ENCODE measurements at places on chromosomes 1 and 21.

- DNase-seq: no peak
Observed at GRCh38 chr1:106727171-106727570, 329.3 kb upstream of the PRMT6 start.

DNA sequence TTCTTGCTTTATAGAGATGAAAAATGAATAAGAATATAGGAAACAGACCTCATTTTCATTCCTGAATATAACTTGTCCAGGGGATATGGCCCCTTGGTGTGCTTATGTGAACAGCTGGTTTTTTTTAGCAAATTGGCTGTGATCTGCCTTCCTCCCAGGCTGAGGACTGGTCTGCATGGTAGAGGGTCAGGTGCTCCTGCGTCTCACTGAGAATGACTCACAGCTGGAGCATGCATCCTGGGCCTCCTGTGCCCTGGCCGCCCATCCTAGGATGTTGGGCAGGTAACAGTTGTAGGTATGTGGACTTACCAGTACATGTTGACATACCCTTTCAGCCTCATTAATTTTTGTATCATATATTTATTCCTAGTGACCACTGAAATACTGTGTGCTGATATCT is 29.8 kb downstream of the AGT start:
- no peak for DNase-seq

DNA sequence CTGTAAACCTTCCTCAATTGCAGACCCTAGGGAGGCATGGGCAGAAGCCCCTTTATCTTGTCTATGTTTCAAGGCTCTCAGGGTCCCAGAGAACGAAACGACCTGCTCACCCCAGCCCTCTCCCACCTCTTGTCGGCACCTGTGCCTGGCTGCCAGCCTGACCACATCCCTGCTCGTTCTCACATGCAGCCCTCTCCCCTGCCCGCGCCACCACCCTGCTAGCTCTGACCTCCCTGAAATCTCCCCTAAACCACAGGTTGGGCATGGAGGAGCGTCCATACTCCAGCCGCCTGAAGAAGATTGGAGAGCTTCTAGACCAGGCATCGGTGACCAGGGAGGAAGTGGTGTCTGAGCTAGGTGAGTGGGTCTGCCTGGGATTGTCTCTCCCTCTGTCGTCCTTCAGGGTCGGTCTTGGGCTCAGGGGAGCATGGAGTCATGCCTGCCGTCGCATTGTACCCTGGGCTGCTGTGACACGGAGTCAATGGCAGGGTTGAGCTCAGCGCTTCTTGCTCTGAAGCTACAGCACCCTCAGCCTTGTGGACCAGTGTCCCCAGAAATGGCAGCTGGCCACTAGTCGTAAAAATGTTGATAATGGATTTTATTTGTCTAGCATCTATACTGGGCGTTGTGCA is 3.6 kb downstream of the ADPRS start:
- no peak for DNase-seq

DNA sequence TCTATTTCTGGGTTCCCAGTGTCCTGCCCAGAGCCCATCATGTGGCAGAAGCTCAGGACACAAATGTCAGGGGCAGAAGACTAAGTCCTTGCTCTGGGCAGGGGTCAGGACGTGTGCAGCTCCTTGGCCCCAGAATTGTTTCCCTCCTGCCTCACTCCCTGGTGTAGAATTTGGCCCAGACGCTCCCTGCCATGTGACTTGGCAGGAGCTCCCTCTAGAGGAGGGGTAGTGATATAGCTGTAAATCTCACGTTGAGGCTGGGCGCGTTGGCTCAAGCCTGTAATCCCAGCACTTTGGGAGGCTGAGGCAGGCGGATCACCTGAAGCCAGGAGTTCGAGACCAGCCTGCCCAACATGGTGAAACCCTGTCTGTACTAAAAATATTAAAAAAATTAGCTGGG is 91.2 kb downstream of the UBIAD1 start:
- no peak for DNase-seq

DNA sequence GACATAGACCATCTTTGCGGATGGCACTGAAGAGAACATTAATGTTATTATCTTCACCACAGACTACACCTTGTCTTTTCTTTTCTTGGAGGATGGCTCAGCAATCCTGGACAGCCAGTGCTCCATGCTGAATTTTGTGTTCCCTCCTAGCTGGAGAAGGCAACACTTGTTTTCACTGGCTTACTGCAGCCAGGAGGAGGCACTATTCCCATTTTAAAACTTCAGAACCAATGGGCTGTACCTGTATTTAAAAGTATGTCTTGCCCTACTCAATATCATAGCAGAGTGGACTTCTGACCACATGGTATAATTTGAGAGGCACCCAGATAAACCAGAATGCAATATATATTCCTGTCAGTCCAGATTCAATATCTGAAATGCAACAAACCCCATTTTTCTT is 53.3 kb upstream of the POGK start:
- DNase-seq: no peak

GRCh38 chr21:45004481-45005247 is 64.8 kb downstream of the SLX9 start:
- no peak for DNase-seq

DNA sequence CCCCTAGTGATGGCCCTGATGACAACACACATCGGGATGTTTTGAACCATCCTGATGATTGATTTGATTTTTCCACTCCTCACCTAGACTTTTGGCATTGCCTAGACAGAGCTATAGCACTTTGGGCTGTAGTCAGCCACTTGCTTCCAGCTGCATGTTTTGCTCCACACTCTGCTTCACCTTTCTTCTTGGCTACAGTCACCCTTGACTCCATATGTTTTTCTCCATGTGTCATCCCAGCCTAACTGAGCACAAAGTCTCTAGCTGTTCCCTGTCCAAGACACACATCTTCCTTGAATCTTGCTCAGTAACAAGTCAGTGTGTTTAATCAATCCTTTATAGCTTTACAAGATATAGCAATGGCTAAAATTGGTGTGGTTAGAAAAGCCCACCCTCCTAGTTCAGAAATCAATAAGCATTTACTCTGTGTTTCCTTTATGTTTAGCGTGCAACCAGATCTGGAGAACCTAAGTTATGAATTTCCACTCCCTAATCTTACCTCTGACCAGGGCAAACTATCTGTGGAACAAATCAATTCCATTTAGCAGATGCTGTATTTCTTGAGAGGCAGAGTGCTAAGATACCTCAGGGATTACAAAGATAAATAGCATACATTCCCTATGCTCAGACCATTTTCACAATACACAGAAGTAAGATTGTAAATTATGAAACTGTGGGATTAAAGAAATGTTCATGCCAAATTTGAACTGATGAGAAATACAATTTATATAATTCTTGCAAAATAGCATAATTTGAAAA is 98.4 kb upstream of the LYPLAL1 start:
- DNase-seq: no peak

DNA sequence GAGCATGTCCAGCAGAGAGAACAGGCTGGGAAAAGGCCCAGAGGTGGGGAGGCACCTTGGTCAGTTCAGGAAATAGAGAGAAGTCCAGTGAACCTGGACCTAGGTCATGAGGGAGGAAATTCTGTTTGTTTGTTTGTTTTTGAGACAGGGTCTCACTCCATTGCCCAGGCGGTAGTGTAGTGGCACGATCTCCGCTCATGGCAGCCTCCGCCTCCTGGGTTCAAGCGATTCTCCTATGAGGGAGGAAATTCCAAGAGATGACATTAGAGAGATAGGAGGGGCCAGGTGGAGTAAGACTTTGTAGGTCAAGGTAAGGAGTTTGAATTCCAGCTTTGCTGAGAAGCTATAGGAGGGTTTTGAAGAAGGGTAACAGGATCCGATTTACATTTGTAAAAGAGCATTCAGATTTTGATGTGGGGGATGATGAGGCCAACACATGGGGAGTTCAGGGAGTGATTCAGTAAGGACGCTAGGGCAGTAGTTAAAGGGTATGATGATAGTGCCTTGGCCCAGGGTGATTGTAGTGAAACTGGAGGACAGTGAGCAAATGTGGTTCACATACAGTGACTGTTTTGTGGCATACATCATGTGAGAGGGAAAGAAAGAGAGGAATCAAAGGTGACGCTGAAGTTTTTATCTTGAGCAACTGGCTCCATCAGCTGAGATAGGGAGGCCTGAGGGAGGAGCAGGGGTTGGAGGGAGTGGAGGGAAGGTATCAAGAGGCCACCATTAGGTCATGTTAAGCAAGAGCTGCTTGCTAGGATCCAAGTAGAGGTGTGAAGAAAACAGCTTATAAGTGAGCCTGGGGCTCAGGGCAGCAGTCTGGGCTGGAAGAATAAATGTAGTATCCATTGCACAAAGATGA is 8.3 kb upstream of the TRABD2B start:
- DNase-seq: no peak

GRCh38 chr1:14010476-14010875 is 310.5 kb downstream of the PRDM2 start:
- DNase-seq: no peak

Data from hippocampal formation (tissue), 2 donors.